ENCODE measurements at places on chromosomes 6 and 20.
A peak's percentile ranks its signal among the peaks of the same experiment; 100 is the strongest.

DNA sequence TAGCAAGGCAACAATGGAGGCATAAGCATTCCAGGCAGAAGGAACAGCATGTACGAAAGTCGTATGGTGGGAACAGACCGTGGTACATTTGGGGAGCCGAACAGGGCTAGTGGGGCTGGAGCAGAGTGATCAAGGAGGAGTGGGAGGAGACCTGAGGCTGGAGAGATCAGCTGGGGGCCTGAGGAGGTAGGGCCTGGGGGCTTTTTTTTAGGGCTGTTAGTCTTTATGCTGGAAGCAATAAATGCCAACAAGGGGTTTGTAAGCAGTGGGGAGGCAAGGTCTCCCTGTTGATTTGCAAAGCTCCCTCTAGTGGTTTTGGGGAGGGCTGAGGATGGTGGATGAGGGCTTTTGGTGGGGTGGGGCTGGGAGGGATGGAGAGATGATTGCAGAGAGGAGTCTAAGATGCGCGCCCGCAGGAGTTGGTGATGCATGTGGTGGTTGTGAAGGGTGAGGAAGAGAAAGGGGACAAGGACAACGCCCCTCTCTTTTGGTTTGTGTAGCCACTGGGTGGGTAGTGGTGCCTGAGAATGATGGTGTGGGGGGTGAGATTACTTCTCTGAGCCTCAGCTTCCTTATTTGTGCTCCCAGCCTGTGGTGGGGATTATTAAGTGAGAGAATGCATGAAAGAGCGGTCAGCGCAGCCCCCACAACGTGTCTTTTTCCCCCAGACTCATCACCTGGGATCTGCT, 74.1 kb upstream of the TOX2 start:
- DNase-seq, result peak; percentile 30

GRCh38 chr20:52420805-52421204, 229.2 kb upstream of the ZFP64 start:
- no peak for DNase-seq

GRCh38 chr6:125558241-125558843, 191.1 kb upstream of the HEY2 start:
- DNase-seq, result no peak

DNA sequence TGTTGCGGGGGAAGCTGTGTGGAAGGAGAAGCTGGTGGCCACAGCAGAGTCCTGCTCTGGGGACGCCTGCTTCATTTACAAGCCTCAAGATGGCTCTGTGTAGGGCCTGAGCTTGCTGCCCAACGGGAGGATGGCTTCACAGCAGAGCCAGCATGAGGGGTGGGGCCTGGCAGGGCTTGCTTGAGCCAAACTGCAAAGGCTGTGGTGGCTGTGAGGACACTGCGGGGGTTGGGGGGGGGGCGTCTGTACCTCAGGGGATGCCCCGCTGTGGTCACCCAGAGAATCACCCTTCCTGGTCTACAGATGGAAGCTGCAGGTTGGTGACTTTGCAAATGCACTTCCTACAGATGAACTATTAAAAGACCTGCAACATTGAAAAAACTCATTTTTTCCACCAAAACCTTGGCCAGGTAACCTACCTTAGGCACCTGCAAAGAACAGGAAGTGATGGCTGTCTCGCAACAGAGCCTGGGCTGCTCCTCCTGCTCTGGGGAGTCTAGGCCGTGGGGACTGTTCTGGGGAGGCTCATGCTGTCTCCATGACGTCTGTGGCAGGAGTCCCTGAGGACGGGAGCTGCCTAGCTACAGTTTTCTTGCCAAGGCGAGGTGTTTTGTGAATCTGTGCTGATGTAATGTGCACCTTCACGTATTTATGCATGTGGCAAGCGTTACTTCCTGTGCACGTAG, 7.3 kb downstream of the NPBWR2 start:
- DNase-seq, result peak; percentile 22

DNA sequence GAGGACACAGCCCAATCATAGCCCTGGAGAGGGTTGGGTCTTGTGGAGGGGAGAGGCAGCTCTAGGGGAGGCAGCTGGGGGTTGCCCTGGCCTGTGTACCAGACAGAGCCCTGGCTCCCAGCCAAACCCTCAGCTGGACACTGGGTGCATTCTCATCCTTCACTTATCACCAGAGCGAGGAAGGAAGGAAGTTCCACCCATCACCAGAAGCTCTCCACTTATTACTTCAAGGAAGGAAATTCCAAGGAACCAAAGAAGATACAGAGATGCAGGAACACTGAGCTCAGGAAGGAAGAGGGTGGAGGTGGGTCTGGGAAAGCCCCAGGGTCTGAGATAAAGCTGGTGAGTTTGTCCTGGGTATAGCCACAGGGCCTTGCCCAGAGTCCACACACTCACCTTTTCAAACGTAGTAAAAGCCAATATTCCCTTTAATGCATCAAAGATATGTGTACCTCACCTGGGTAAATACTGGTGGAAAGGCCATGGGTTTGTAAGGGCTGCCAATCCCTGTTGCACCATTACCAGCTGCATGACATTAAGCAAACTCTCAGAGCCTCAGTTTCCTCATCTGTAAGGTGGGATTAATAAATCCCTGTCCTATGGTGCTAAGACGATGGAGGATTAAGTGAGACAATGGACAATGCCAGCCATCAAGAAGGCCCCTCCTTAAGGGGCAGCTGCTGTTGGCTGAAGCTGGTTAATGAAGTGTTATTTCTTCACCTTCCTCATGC, 109.7 kb upstream of the NAA20 start:
- no peak for DNase-seq

GRCh38 chr6:141988954-141989705, 143.6 kb upstream of the GJE1 start:
- peak; percentile 29 for DNase-seq

- DNase-seq, result peak; percentile 48
Measured at GRCh38 chr20:208942-209566, 18.0 kb upstream of the DEFB129 start.

DNA sequence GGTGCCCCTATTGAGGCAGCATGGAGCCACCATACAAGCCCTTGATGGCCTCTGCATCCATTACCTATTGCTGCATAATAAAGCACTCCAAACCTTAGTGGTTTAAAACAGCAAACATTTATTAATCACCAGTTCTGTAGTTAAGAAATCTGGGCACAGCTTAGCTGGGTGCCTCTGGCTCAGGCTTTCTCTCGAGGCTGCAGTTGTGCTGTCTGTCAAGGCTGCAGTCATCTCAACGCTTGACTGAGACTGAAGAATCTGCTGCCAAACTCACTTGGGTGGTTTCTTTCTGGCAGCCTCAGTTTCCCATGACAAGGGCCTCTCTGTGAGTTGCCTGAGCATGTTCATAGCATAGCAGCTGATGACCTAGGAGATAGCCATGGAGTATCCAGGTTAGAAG, 207.4 kb upstream of the LRFN2 start:
- DNase-seq, result no peak

- no peak for DNase-seq
Measured at GRCh38 chr6:148775161-148775560, 28.3 kb downstream of the UST start.

- DNase-seq, result no peak
Measured at GRCh38 chr6:163133017-163133416, 281.5 kb upstream of the QKI start.

- DNase-seq, result no peak
Measured at GRCh38 chr6:8013763-8014162, 50.4 kb downstream of the BLOC1S5 start.

- no peak for DNase-seq
Measured at GRCh38 chr20:9179867-9180266, 111.0 kb downstream of the PLCB4 start.

DNA sequence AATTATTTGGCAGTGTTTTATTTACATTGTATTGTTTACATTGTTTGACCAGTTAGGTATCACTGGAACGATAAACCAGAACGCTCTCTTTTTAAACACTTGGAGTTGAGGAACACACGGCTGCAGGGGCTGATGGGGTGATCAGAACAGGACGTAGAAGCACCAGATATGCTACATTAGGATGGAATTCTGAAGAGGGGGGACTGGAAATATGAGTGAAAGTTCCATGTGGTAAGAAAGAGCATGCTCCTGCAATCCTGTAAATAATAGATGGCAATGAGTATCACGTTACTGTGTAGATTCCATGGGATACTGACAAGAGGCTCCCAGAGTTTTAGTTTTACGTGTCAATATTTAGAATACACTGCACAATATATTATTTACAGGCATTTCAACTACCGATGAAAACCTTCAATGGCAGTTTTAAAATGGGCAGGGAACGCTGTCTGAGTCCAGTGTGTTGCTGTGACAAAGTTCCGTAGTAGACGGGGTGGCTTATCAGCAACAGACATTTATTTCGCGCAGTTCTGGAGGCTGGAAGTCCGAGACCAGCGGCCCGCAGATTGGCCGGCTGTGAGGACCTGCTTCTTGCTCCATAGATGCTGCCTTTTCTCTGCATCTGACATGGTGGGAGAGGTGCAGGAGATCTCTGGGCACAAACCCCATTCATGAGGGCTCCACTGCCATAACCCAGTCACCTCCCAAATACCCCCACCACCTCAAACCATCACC, 43.1 kb downstream of the SYNJ2 start:
- no peak for DNase-seq

DNA sequence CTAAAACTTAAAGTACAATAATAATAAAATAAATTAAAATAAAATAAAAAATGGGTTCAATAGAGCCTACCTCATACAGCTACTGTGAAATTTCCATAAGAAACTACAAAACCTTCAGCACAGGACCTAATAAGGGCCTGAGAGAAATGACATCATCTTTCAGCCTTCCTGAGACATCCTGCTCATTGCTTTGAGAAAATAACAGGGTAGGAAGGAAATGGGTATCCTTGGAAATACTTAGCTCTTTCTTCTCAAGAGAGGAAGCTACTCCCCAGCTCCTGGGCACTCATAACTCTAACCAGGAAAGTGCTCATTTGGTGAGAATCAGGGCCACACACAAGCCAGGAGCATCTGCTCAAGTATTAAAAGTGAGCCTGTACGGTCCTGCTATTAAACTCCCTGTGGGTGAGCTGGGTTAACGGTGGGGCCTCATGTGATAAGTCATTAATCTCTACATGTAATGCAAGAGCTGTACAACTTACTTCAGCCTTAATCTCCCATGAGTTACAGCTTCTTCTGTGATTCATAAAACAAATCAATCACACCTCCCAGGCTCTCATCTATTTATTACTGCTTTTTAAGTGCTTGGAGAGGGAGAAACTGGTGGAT, 141.4 kb downstream of the MAFB start:
- DNase-seq, result no peak

- no peak for DNase-seq
Measured at GRCh38 chr6:53119772-53120409, 28.8 kb downstream of the GCM1 start.

DNA sequence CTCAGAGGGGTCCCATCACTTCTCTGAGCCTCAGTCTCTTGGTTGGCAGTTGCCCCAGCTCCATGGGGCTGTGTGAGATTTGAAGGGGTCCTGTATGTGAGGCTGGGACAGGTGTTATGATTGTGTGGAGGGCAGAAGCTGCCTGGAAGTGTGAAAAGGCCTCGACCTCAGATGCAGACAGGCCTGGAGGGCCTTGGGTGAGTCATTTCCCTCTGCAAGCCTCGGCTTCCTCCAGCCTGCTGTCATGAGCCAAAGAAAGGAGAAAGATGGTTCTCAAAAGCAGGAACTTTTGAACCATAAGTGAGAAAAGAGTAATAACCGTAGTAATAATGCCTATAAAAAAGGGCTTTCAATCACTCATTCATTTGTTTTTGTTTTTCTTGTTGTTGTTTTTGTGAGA, 37.5 kb downstream of the SNAI1 start:
- no peak for DNase-seq

- DNase-seq, result no peak
Measured at GRCh38 chr6:6546318-6547109, 42.0 kb upstream of the LY86 start.

GRCh38 chr6:167238694-167239467, 52.2 kb upstream of the UNC93A start:
- DNase-seq, result no peak

DNA sequence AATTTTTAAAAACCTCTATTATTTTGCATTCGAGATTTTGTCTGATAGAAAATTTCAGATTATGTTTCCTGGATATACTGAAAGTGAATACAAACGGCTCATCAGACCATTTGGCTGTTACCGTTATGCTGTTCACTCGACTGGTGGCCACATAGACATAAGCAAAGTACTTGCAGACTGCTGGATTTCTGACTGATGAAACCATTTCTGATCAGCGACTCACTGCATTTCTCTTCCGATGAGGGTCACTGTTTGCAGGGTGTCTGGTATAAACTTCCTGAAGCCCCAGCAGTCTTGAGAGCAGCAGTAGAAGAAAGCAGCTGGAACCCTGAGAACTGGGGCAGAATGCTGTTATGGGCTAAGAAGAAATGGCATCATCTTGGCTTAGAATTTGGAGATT, 17.7 kb downstream of the SNX9 start:
- DNase-seq, result no peak

DNA sequence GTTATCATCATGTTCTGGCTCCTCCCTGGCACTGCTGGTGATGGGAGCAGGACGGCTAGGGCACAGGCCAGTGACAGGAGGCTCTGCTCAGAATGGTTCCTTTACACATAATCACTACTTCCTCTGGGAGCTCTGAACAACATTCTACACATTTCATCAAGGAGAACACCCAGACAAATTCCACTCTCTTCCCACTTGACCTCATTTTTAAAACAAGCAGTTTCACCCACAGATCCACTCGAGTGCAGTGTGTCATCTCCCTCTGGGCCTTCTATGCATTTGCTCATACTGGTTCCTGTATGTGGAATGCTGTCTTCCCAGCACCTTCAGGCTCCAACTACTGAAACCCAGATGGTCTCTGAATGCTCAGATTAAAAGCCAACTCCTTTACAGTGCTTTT, 84.8 kb downstream of the ELOVL5 start:
- no peak for DNase-seq

All from CD4-positive, alpha-beta T cell treated with Interleukin-12 subunit alpha and Interleukin-12 subunit beta, for 1 hour (primary cell).